Globus pallidus (tissue), 1 donor: ENCODE measurements at places on chromosomes 3 and 15.
A peak's percentile ranks its signal among the peaks of the same experiment; 100 is the strongest.

DNA sequence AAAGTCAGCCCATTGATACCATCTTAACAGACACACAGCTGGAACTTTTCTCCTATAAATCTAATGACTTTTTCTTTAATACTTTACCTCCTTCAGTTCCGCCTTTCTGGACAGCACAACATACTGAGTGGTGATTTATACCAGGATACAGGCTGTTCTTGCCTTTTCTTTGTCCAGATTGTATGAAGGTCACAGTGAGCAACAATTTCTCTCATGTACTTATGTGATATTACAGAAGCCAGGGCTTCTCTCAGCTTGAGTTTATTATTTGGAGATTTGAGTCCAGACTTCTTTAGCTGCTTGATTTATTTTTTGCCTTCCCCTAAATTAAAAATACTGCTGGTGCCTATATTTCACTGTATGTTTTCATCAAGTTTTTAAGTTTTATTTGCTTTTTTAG, 976.0 kb downstream of the ROBO2 start:
- DNase-seq: no peak

- no peak for DNase-seq
Measured at GRCh38 chr15:52804526-52805081, 14.5 kb upstream of the ONECUT1 start.

GRCh38 chr3:38800511-38800910, 15.5 kb downstream of the SCN10A start:
- DNase-seq: no peak

GRCh38 chr3:4977001-4977852, 2.0 kb upstream of the BHLHE40 start:
- peak; percentile 54 for DNase-seq

- DNase-seq: no peak
Measured at GRCh38 chr15:67225336-67225735, 29.1 kb downstream of the AAGAB start.

DNA sequence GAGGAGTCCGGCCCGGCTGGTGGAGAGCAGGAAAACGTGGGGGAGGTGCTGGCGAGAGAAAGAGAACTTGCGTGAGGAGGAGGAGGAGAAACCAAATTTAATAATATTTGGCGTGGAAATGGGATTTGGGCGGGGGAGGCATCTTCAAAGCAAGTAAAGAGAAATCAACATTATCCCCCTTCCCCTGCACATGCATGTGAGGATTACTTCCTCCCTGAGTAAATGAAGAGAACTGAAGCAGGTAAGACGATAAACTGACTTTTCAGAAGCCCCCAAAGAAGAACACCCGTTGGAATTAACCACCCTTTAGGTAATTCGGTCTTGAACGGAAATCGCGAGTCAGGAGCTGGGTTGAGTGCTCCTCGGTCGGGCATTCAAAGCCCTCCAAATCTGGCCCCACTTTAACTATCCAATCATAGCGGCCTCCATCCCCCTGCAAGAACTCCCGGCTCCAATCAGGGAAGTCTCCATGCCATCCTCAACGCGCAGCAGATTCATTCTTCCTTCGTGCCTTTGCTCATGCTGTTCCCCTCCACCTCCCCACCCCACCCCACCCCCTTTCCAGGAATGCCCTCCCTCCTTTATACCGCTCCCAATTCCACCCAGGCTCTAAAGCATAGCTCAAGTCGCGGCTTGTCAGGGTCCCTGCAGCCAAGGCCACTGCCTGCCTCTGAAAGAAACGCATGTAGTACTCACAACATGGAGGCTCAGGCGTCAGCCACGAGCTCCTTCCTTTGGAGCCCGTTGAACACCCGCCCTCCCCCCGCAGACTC, 545 bp upstream of the RFX7 start:
- peak; percentile 76 for DNase-seq

DNA sequence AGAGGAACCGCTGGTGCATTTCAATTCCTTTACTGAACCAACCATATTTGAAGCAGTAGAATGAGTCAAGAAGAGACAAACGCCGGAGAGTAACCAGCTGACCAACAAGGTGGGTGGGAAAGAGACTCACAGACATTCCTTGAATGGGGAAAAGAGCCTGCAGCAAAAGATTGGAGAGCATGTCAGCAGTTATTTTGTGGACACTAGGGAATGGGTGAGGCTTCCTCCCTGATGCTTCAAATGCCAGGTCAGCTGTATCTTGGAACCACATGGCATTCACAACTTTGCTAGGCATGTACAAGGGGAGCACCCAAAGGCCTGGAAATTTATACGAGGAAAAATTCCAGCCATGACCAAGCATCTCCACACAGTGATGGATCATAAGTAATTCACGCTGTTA, 29.9 kb upstream of the ZKSCAN7 start:
- no peak for DNase-seq

DNA sequence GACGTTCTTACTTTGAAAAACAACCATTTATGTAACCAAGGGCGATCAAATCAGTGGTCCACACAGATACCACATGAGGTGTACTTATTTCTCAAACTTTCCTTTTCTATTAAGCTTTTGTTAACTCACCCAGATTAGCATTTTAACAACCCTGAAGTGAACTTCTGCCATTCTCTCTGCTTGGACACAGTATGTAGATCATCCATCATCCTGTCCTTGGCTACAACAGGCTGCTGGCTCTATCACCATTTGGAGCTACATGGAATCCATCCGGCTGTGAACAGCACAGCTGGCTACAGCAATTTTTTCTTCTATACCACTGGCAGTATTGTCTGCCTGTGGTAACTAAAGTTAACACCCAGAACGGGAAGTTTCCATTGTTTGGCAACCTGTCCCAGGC, 4.4 kb downstream of the SEMA6D start:
- DNase-seq: no peak

DNA sequence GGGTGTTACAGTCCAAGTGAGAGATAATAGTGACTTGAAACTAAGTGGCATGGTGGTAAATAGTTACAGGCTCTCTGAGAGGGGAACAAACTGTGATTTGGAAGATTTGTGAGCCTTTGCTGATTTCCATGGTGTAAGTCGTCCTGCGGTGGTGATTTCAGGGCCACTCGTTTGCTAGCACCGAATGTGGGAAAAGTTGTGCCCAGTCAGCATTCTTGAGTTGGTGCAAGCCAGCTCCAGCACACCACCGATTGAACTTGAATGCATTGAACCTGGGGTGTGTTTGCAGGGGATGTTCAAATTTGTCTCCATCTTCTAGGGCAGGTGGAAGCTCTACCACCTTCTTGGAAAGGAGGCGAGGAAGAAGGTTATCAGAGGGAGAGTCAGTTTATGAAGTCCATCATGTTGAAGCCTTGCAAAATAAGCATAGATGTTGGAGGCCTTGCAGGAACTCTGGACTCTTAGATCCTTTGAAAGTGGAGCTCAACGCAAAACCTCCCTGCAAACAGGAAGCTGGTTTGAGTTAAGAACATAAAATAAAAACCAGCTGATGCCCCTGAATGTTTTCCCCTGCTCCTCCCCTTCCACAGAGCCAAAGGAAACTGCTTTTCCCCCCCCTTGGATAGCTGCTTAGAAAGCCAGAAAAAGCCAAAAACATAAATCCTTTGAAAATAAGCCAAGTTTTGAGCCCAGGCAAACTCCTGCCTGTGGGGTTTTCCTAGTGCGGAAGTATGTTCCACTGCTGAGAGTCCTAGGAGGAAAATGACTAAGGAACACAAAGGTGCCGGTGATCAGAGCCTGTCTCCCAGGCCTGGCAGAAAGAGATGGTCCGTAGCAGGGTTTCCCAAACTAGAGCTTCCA, 21.9 kb downstream of the MAPKBP1 start:
- DNase-seq: no peak

DNA sequence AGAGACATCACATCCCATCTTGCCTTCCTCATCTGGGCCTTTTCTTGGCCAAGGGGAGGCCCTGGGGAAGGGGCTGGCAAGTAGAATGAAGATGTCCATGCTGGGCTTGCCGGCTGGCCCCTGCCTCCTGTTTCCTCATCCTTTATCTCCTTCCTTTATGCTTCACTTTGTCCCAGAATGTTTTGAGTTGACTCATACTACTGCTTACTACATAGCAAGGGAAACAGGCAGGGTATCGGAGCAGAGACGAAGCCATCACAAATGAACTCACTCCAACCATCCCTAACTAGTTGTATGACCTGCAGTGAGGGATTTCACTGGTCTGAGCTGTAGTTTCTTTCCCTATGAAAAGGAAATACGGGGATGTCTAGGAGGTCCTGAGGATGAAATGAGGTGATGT, 66.0 kb downstream of the CHDH start:
- DNase-seq: no peak

- no peak for DNase-seq
Measured at GRCh38 chr3:150225986-150226385, 182.1 kb upstream of the TSC22D2 start.

DNA sequence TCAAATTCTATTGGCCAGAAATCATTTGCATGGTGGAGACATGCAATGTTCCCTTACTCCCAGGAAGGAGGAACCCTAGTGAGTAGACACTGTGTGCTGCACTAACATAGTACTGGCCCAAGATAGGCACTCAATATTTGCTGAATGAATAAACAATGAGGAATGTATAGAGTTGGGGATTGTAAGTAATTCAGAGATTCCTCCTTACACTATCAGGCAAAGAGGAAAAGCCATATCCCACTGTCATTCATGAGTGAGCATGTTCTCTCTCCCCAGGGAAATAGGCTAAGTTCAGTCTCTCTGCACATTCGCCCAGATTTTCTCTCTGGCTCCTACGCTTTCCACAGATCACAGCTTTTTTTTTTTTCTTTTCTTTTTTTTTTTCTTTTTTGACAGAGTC, 154.9 kb upstream of the WNT5A start:
- DNase-seq: no peak

- no peak for DNase-seq
Measured at GRCh38 chr3:139554628-139555027, 15.1 kb upstream of the RBP1 start.

GRCh38 chr15:58880320-58880719, 53.2 kb downstream of the SLTM start:
- DNase-seq: no peak

- DNase-seq: no peak
Measured at GRCh38 chr3:16524196-16524595, 10.7 kb upstream of the RFTN1 start.

- DNase-seq: no peak
Measured at GRCh38 chr15:74134387-74135027, 4.1 kb downstream of the ISLR2 start.

GRCh38 chr3:28949580-28949979, 331.3 kb upstream of the RBMS3 start:
- no peak for DNase-seq

DNA sequence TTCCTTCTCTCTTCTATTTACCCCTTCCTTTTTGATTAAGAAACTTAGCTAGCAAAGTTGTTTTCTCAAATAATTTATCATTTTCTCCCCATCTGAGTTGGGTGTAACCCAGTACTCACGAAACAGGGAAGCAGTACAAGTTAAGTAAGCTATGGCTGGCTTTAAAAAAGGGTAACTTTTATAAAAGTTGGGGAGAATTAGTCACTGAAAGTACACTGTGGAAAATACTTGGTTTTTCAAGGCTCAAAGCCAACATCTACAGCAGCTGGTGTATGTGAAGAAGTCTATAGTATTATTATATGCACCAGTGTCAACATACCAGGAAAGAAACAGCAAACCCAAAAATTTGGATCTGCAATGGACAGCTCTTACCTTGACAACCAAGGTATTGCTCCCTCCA, 25.5 kb downstream of the CLK3 start:
- DNase-seq: no peak

GRCh38 chr15:55588815-55589115, 620 bp upstream of the PYGO1 start:
- DNase-seq: no peak

DNA sequence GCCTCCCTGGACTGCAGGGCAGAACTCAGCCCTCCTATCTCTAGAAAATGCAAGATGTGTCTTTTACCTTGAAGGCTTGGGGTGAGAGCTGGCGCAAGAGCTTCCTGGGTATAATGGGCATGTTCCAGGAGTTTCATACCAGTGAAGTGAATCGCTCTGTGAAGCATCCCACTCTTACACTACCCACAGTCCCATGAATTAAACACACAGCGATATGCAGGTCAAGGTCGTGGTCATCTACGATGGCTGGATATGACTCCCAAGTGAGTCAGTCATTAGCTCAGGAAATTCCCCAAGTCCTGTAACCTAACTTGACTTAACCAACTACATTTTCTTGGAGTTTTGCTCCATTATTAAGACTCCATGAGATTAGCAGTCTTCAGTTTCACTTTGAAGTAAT, 439.7 kb downstream of the NTRK3 start:
- no peak for DNase-seq

- DNase-seq: no peak
Measured at GRCh38 chr15:62528505-62528904, 363.4 kb upstream of the C2CD4B start.

DNA sequence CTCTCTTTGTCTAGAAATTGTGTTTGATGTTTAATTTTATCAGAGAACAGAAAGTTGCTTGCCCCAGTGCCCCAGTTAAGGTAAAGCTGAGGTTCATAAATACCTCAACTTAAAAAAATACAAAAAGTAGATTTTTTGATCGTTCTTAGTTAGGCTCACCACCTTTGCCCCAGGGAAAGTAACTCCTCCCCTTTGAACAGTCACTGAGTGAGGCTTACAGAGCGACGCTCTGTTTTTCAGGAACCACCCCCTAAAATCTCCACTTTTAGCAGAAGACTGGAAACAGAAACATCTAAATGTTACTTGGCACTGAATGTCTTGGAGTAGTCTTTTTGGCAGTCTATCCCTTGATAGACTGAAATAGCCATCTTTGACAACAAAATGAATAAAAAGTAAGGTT, 24.9 kb downstream of the BLM start:
- no peak for DNase-seq

GRCh38 chr15:66404532-66404931, 17.8 kb downstream of the MAP2K1 start:
- DNase-seq: no peak

DNA sequence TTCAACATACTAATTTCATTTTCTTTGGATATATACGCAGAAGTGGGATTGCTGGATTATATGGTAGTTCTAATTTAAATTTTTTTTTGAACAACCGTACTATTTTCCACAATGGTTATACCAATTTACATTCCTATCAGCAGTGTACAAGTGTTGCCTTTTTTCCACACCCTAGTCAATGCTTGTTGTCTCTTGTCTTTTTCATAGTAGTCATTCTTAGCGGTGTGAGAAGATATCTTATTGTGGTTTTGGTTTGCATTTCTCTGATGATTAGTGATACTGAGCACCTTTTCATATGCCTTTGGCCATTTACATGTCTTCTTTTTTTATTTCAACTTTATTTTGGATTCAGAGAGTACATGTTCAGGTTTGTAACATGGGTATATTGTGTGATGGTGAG, 153.1 kb downstream of the IL5RA start:
- DNase-seq: no peak

GRCh38 chr3:142993958-142994442, 7.4 kb upstream of the U2SURP start:
- peak; percentile 53 for DNase-seq

DNA sequence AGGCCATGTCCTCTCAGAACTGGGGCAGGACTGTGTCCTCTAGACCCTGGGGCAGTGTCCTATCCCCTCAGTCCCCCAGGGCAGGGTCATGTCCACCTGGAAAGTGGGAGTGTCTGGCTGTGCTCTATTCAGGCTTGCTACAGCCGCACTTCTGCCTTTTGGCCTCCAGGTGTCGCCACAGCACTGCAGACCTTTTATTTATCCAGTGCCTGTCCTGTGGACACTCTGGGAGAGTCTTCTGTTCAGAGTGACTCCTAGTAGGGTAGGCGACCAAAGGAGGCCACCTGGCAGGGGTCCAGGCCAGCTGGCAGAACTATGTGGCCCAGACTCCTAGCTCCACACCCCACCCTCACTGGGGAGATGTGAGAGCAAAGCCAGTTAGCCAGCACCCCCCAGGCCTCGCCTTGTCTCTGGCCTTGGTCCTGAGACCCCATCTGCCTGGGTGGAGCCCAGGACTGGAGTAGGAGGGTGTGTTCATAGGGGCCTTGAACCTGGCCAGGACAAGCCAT, 3.9 kb downstream of the TMIE start:
- DNase-seq: peak; percentile 55
